Pulmonary artery endothelial cell (primary cell): ENCODE measurements at places on chromosomes 7 and 10. TPM values are rescaled to one million over a fixed set of nuclear protein-coding genes. Genes with fewer than 3 reads are reported as not detected.
A peak's percentile ranks its signal among the peaks of the same experiment; 100 is the strongest.

DNA sequence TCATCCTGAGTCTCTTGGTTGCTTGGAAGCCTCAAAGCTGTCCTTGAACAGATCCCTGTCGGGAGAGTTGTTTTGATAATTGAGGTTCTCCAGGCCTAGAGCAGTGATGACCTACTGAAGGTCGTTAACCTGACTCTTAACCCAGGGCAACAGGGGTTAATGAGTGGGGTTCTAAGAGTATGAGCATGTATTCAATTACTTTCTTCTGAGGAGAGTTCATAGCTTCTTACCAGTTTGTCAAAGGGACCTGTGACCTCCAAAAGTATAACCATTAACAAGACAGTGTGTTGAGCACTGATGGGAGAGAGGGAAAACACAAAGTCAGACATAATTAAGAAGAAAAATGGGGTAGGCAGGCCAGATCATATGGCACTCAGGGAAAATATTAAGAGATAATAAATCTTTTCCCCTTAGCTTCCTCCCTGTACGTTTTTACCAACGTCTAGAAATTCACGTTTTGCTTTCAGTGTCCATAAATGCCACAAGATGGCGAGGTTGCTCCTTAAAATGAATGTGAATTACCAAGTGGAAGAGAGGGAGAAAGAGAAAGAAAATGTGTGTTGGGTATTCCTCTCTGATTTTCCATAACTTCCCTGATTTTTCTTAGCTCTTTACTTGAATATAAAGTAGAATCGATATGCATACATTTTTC is 97.6 kb downstream of the SUGCT start:
- peak; percentile 33 for DNase-seq

DNA sequence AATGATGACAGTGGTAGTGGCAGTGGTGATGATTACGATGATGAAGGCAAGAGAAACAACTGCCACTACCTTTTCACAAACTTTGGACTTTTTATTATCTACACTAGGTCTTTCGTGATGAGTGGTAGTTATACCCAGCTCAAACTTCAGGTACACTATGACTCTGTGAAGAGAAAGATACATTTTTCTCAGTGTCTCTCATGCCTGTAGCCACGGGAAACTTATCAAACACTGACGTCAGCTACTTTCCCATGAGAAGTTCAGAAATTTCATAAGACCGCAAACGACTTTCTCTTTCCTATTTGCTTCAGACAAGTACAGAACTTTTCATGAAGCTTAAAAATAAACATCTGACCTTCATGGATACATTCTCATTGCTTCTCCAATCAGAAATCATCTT is 57.0 kb downstream of the CALD1 start:
- no peak for DNase-seq

GRCh38 chr10:45380903-45381620 is 7.0 kb downstream of the ALOX5 start:
- no peak for DNase-seq

DNA sequence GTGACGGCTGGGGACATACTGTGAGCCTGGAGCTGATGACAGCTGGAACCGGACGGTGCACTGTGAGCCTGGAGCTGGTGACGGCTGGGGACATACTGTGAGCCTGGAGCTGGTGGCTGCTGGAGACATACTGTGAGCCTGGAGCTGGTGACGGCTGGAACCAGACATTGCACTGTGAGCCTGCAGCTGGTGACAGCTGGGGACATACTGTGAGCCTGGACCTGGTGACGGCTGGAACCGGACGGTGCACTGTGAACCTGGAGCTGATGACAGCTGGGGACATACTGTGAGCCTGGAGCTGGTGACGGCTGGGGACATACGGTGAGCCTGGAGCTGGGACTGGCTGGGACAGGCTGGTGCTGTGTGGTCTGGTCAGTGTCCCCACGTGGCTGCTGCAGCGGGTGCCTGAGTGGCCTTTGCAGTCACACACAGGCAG is 47.9 kb downstream of the PTPRN2 start:
- DNase-seq: no peak

DNA sequence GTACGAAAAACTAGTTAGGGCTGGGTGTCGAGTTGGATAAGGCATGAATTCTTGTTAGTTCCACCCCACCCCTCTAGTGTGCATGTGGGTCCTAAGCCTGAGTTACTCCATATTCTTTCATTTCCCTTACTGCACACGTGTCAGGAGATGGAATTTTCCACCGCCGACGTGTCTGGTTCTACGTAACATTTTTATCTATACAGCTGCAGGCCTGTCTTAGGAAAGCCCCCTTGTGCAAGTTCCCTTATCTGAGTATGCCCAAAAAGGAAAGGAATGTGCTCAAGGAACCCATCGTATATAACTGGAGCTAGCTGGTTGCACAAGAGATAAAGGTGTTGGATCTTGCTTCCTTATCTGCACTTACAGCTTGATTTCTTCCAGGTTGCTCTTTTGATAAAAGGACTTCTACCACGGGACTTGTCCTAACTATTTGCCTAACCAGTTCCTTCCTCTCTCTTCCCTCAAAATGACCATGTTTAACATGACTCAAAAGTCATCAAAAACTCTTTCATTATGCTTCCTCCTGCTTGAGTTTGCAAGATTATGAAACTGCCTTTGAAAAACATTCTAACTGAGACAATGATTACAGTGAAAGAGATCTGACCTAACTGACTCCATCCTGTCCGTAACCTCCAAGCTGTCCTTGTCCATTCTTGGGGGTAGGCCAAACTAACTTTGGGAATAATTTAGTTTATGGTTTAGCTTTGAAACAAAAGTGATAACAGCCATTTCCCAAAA is 181.4 kb downstream of the AKR1D1 start:
- peak; percentile 35 for DNase-seq

DNA sequence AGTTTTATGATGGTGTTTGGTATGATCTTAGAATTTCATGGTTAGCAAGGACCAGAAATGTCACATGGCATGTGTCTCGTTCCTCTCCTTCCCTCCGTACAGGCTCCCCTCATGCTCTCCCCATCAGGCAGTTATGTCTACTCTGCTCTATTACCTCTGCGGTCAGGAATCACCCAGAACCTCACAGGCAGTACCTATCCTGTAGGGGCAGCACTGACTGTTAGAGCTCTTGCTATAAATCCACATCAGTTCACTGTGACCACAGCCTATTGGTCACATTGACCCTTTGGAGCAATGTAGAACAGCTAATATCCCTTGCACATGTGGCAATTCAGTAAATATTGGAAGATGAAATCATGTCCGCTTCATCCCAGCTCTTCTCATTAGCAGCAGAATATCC is 151.8 kb downstream of the WNT2 start:
- DNase-seq: no peak

DNA sequence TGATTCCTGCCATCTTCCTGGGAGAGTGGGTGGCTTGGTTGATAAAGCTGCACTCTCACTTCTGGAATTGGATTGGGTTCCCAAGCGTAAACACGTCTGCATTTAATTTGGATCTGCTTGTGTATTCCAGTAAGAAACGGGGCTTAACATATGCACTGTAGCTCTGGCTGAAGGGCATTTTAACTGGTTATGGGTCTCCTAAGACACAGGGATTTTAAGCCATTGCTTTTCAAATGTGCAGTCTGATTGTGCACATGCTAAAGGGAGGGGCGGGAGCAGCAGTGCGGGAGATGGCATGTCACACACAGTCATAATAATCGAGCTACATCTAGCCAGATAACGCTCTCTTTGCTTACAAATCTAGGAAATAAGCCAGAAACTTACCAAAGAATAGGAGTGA is 247.3 kb upstream of the LYZL1 start:
- DNase-seq: no peak

- DNase-seq: no peak
Observed at GRCh38 chr7:16975712-16976111, 93.9 kb upstream of the AGR3 start.

DNA sequence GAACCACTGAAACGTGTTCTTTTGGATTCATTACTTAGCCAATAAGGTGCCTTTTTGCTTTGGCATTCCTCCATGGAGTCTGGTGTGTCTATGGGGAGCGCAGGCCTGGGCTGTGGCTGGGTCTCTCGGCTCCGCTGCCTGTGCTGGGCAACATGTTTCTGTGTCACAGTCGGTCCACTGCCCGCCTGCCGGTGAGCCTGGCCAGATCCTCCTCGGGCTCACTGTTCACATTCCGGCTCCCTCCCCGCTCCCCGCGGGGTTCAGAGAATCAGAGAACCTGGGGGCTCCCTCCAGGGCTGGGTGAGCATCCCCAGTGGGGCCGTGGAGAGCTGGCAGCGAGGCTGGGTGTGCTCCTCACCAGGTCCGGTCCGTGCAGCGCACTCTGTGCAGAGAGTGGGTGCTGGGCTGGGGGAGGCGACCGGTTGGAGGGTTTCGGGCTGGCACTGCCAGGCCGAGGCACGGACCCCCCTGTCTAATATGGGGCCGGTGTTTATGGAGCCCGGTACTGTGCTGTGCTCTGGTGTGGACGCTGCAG is 70.4 kb downstream of the INPP5A start:
- no peak for DNase-seq

GRCh38 chr10:3948843-3949242 is 163.8 kb upstream of the KLF6 start:
- DNase-seq: peak; percentile 78

DNA sequence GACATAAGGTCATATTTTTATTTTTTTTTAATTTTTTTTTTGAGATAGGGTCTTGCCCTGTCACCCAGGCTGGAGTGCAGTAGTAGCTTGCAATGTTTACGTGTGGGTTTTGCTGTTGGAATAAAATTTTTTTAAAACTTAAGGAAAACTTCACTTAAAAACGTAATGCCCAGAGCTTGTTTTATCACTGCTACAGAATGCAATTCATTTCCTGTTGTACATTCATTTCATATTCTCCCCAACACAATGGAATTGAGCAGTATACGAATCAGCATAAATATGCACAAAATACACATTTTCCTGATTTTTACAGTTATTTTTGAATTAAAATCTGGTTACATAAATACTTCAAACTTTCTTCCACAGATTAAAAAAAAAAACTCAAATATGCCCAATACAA is 40.3 kb downstream of the RSU1 start:
- peak; percentile 35 for DNase-seq

- DNase-seq: no peak
Observed at GRCh38 chr7:138032770-138033169, 30.9 kb upstream of the CREB3L2 start.

- no peak for DNase-seq
Observed at GRCh38 chr7:157758468-157759245, 421.9 kb downstream of the DNAJB6 start.

GRCh38 chr10:70742537-70743429 is 42.4 kb downstream of the TBATA start:
- peak; percentile 1 for DNase-seq

DNA sequence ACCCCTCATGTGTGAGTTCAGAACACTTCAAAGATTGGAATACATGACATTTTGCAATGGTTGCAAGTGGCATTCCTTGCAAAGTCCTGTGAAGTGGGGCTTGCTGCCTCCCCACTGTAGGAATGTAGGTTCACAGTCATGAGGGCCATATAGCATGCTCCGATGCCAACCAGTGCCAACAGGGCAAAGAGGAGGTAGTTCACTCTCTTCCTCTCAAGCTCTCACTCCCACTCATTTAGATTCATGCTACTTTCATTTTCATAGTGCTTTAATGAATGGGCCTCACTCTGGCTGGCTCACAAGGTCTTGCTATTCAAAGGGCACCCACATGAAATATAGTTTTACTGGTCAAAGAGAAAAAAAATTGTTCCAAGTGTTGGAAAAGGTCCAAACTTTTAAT is 169.9 kb upstream of the AOAH start:
- no peak for DNase-seq

DNA sequence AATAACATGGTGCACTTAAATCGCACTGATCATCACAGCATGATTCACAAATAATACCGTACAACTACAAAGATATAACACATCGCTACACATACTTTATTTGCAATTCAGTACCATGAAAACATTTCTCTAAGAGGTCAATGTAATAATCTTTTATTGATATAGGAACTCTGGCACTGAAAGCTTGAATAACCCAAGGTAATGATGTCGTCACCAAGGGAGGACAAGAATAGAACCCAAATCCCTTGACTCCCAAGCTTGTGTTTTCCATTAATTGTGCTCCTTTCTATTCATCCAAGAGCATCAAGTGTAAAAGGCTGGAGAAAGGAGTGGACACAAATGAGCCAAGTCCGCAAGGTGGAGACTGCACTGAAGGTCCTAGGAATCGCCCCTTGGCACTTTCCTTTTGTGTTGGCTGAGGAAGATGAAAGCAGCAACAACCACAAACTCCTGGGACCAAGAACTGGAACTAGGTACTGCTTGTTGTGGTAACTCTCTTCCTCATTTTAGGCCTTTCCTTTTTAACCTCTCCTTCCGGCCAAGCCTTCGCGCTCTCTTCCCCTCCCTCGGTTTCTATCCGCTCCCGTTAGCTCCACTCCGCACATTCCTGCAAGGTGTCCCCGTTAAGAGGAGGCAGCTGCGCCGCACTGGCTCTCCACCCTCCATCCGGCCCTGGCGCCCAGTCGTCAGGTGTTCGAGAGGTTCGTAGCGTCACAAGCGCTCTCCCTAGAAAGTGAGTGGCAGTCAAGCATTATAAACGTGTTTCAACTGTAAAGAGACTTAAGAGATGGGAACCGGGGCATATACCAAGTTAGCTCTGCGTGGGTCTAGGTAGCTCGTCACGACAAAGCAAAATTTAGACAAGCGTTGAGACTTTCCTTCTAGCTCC is 1.0 kb upstream of the CBLL1 start:
- no peak for DNase-seq

DNA sequence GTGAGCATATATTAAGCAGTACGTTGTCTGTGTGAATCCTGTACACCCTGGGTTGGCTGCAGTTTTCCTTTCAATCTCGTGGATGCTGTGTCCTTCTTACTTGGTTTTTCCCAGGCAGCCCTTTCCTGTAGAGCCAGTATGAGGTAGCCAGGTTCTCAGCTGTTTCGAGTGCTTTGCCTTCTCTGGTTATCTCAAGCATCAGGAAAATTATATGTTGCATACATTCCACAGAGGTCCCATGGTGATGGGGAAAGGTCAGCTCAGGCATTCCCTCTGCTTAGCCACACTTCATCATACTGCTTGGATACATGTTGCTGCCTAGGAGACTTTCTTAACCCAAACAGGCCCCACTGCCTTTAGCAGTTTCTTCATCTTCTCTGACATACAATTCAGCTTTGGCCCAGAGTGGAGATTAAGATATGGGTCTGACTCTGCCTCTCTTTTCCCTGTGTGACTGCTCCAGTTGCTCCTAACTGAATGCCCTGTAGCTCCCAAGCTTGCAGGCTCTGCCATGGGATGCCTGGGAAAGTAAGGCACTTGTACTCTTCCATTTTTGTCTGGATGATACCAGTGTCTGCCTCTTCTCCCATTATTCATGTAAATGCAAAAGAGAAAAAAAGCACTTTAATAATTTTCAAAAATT is 11.3 kb downstream of the GNAI1 start:
- DNase-seq: no peak

- no peak for DNase-seq
Observed at GRCh38 chr7:22611758-22612079, 111.7 kb upstream of the STEAP1B start.

GRCh38 chr7:127692200-127692599 is 40.2 kb downstream of the SND1 start:
- no peak for DNase-seq

- DNase-seq: no peak
Observed at GRCh38 chr7:111101856-111102646, 11.1 kb downstream of the LRRN3 start.

The KNDC1 gene
- not detected in 2 replicates for total RNA-seq

The MKI67 gene
- 16.4 and 36.2 TPM in 2 replicates for total RNA-seq

The SPOCK2 gene
- 0.18 and 0.20 TPM in 2 replicates for total RNA-seq

The CHN2 gene
- total RNA-seq: 0.13 and 0.78 TPM in 2 replicates

The MBL2 gene
- total RNA-seq: not detected in 2 replicates

The PRR15 gene
- total RNA-seq: 3.2 and 5.8 TPM in 2 replicates

The FANK1 gene
- total RNA-seq: 0.95 and 1.4 TPM in 2 replicates

The VSTM4 gene
- 0.26 and 0.32 TPM in 2 replicates for total RNA-seq

The KLLN gene
- total RNA-seq: 0.25 and 0.26 TPM in 2 replicates

The CTAGE15 gene
- total RNA-seq: 0.13 and 0.28 TPM in 2 replicates

The PTPRE gene
- total RNA-seq: 43.3 and 48.0 TPM in 2 replicates
